ENCODE measurements at places on chromosomes 2 and 18.

- no peak for DNase-seq
Measured at GRCh38 chr2:109437325-109438090, 176.3 kb downstream of the SEPTIN10 start.

- no peak for DNase-seq
Measured at GRCh38 chr2:26394694-26395093, 7.0 kb upstream of the DRC1 start.

GRCh38 chr2:21781962-21782361, 658.2 kb downstream of the TDRD15 start:
- DNase-seq: no peak

DNA sequence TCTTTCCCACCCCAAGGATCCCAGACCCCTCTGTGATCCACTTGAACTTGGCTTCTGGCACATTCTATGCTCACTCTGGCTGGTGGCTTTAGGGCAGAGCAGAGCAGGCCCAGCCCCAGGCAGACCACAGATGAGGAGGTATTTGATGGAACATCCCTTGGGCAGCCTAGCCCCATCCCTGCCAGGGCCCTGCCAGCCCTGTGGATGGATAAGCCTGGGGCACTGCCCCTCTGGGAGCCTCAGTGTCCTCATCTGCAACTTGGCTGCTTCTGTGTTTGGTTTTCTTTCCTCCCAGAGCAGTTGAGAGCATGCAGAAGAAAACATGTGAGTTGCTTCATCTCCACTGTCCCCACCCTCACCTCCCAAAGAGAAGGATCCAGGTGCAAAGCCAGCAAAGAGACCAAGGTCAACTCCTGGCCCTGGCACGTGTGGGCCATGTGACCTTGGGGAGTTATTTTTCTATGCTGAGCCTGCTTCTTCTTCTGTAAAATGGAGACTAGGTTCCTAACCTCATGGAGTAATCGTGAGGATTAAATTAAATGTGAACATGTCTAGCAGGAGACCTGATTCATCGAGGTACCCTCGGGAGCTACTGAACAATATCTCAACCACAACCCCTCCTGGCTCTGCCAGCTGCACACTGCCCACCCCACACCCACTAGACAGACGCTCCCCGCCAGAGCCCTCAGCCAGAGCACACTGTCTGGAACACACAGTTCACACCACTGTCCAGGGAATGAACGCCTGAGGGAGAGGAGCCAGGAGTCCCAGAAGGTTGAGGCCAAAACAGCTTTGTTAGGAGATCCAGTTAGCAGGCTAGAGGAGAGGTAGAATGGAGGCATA, 14.6 kb upstream of the TNS1 start:
- no peak for DNase-seq

DNA sequence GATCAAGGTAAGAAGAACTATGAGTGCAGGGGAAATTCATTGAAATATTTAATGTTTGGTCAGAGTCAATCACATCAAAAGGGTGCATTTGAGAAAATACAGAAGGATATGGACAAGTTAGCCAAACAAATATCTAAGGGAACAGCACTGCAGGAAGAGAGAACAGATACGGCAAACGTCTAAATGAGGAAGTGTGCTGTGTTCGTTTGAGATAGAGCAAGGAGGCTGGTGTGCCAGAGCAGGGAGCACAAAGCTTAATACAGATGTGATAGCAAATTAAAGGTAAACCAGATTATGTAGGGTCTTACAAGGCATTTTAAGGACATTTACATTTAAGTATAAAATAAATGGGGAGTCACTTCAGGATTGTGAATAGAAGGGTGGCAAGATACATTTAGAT, 241.3 kb upstream of the ZNF804A start:
- no peak for DNase-seq

GRCh38 chr2:182415771-182416170, 11.1 kb downstream of the PDE1A start:
- DNase-seq: no peak

DNA sequence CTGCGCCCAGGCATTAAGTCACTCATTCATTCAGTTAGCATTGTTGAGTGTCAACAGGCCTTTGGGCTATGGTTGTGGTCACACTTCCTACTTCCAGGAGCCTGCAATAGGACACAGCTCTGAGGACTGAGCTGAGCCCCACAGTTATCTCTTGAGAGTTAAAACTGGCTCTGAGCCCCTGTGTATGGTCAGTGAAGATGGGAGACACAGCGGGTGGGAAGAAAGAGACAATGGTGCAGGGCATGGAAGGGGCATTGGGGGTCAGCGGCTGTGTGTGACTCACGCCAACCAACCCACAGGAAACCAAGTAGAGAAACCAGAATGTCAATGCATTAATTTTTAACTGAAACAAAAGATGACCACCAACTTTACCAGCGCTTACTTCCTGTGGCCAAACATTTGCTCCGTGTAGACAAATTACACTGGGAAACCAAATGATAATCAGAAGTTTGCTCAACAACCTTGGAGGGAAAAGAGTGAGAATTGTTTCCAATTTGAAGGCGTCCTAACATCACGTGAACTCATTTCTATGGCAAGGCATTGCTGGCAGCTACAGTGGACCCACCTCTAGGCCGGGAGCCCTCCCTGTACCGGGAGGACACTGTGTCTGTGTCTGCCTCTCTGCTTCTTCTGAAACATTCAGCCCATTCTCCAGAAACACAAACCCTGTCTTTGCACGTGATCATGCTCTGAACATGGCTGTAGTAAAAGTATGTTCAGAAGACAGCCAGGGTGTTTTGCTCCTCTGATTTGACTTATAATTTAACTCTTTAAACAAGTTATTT, 212.0 kb upstream of the ID2 start:
- DNase-seq: no peak

- no peak for DNase-seq
Measured at GRCh38 chr2:192465141-192465540, 270.4 kb upstream of the TMEFF2 start.

DNA sequence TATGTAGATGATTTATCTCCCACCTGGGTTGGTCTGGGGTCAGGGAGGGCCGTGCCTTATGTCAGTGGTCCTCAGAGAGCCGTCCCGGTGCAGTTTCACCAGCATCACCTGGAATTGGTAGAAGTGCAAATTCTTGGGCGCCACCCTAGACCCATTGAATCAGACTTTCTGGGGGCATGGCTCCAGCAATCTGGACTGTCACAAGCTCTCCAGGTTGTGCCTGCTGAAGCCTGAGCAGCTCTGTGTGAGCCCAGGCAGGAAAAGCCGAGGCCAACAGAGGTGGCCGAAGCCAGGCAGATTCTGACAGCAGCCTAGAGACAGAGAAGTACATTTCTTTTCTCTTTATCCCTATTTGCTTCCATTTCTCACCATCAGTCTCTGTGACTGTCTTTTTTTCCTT, 98.4 kb upstream of the SEC11C start:
- no peak for DNase-seq

DNA sequence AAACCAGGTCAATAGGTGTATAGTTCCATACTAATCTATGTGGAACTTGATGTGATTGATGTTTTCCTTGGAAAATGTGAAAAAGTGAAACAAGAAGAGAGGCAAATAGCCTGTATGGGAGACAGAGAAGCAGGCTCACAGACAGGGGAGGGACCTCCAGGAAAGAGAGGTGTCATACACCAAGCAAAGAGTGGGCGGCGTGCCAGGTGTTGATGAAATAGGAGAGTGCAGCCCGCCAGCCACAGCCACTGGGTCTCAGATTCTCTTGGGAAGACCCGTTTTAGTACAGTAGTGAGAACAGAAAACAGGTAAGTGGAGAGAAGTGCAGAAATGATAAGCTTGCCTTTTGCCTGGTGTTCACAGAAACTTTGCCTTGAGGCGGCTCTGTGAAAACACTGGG, 301.9 kb downstream of the ZNF407 start:
- DNase-seq: peak; percentile 51

- no peak for DNase-seq
Measured at GRCh38 chr2:138298120-138298814, 203.3 kb upstream of the SPOPL start.

DNA sequence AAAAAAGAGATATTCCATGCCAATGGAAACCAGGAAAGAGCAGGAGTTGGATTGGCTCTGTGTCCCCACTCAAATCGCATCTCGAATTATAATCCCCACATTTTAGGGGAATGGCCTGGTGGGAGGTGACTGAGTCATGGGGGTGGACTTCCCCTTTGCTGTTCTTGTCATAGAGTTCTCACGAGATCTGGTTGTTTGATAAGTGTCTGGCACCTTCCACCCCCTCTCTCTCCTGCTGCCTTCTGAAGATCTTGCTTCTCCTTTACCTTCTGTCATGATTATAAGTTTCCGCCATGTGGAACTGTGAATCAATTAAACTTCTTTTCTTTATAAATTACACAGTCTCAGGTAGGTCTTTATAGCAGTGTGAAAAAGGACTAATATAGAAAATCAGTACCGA, 355.6 kb downstream of the NBAS start:
- DNase-seq: no peak

Measured in NCI-H146 (cell line).